ENCODE measurements at places on chromosomes 4 and X.

DNA sequence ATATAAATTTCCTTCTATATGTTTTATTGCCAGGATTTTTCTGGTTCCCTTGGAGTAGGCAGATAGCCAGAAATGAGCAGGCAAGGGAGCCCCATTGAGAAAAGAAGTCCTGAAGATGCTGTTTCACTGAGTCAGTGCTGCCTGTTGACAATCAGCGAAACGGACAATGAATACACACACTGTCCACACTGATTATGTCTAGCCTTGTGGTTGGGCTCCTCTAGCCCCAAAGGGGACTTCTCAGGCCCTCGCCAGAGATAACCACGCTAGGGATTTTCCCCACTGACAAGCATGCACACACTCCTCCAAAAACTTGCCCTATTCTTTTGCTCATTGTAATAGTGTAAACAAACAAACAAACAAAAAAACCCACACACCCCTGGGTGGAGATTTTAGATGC is 369.3 kb downstream of the DMD start:
- DNase-seq: no peak

- no peak for DNase-seq
Measured at GRCh38 chr4:12993923-12994322, 490.2 kb downstream of the RAB28 start.

DNA sequence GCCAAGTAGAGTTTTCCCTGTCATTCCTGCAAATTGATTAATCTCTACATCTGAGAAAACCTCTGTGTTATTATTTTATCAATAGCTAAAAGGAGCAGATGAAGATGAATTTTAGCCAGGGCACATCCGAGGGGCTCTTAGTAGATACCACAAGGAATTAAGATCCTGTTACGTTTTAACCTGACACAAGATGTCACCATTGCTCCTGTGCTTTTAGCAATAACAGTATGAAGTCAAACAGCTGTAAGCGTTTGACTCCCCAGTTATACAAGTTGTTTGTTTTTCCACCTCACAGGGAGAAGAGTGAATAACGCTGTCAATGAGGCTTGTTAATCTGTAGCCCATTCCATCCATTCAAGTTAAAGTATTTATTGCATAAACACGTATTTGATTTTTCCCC is 76.0 kb upstream of the AP1S2 start:
- DNase-seq: no peak

DNA sequence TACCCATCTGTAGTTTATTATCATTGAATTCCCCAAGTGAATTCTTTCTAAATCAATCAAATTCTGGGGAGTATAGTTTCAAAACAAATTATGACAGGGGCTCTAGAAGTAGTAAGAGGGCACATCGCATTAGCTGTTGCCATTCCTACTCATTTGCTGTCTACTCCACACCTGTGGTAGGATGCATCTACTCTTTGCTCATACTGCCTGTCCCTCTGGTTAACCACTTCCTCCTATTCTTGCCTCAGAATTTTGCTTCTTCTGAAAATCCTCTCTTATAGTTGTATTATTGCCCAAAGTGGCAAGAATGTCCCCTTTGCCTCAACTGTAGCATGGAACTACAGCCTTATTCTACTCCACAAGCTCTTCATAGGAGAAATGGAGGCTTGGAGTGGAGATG is 12.7 kb upstream of the DGKK start:
- DNase-seq: no peak

GRCh38 chr4:56130606-56131155 is 181.9 kb downstream of the CEP135 start:
- no peak for DNase-seq

- DNase-seq: no peak
Measured at GRCh38 chr4:79325864-79326328, at the start of gene NAA11. Gene NAA11 (minus strand): TSS chr4:79326061. CDS start chr4:79325877, 184 bp downstream.

DNA sequence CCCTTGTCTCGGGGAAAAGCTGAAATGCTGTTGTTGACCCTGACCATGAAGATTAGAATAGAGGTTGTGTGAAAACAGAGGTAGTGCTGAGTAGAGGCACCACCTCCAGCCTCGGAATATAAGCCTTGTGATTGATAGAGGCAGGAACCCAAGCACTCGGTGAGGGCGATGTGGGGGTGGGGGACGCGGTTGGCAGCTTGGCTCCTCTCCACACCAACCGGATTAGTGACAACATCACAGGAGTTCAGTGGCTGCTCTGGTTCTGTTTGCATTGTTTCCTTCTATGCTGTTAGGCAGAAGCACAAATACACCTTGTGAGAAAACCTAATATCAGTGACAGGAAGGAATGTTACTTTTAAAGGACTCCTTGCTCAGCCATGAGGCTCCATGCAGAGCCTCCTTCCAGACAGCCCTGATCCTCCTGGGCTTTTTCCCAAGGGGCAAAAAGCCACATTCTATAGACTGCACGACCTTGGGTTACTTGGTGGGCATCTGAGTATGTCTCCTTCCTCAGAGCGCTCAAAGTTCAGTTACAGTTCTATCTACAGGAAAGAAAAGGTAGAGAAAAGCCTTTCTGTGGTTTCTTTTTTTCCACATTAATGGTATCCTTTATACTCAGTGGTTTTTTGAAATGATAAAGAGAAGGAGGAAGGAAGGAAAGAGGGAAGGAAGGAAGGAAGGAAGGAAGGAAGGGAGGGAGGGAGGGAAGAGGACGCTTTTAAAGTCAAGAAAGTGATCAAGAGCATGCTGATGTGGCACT is 150.4 kb upstream of the NOCT start:
- DNase-seq: no peak

- no peak for DNase-seq
Measured at GRCh38 chr4:155548173-155548572, 118.5 kb upstream of the GUCY1A1 start.

- no peak for DNase-seq
Measured at GRCh38 chr4:89720981-89721380, 116.0 kb downstream of the SNCA start.

- DNase-seq: no peak
Measured at GRCh38 chrX:19702856-19703255, 184.5 kb downstream of the SH3KBP1 start.

GRCh38 chrX:100895365-100896075 is 21.4 kb upstream of the NOX1 start:
- no peak for DNase-seq

GRCh38 chr4:36064117-36064516 is 180.2 kb downstream of the ARAP2 start:
- no peak for DNase-seq

- DNase-seq: no peak
Measured at GRCh38 chr4:1814453-1814852, 21.4 kb downstream of the FGFR3 start.

GRCh38 chrX:118528071-118528737 is 32.6 kb downstream of the DOCK11 start:
- DNase-seq: no peak

DNA sequence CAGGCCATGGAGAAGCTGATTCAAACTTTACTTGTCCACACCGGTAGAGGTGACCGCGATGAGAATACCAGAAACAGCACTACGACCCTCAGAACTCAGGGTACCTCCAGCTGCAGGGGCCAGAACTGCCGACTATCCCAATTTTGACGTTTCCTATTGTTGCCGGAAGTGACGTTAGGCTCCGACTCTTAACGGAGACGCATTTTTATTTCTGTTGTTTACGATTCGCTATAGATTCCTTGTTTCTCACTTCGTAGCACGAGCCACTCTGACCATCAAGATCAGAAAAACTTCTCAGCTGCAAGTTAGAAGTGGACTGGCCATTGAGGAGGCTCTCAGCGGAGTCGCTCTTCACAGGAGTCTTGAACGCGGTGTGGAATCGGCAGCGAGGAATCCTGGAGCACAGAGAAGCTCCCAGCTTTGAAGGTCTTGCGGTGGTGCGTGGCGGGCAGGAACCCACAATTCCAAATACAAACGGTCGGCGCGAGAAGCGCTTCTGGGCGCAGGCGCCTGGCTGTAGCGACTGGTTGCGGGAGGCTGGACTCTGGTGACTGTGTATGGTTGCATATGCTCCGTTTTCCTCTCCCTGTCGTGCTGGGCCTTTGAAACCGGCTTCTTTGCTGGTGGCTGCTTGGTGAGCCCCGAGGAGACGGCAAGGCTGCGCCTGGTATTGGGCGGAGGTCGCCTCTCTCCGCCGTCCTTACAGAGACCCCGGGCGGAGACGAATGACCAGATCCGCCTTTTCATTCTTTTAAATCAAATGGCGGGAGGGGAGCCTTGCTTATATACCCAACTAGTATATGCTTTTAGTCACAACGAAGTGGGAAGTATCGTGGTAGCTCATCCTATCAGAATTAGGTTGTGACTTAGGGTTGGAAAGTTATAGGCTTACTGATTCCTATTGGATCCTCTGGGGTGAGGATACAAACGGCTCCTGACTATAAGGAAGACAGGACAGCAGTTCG is at the start of the genes CEP44 and FBXO8:
TSS of gene CEP44 (plus strand) at position 405 of the 965 bp plus-strand sequence. CDS start 15,211 bp downstream, outside the sequence.
TSS of gene FBXO8 (minus strand) at position 161 of the 965 bp plus-strand sequence. CDS start 20,575 bp downstream, outside the sequence.
- DNase-seq: peak; percentile 75

DNA sequence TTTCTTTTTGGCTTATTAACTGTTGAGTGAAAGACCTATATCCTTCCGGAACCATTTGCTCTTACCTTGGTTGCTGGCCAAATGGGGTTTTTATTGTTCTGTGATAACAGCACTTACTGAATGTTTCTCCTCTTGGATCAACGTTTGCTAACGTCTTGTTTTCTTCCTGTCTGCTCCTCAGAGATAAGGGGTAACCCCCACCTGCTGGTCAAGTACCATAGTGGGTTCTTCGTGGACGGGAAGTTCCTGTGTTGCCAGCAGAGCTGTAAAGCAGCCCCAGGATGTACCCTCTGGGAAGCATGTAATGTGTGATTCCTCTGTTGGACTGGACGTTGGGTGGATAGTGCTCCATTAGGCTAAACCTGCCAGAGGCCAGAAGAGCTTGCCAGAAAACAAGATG is 15.3 kb downstream of the BMX start:
- DNase-seq: no peak

DNA sequence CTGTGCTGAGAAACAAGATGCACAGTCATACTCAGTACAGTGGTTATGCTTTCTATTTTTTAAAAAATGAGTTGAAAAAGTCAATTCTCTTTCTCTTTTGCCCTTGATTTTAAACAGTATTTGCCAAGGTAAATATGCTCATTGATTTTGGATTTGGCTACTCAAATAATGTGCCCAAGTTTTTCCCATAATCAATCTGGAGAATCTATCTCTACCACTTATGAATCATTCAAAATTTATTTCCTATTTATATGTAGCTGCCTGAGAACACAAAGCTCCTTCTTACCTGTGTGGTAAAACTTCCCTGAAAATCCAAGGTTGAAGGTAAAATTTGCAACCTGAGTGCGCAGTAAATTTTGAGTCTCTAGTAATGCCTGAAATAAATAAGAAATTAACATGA is 136.5 kb downstream of the NDST4 start:
- no peak for DNase-seq

- DNase-seq: no peak
Measured at GRCh38 chr4:169604131-169604900, 8.1 kb downstream of the NEK1 start.

- no peak for DNase-seq
Measured at GRCh38 chr4:107060388-107060787, 24.3 kb upstream of the DKK2 start.

- no peak for DNase-seq
Measured at GRCh38 chr4:73735231-73735630, 5.1 kb upstream of the CXCL8 start.

GRCh38 chrX:17549107-17549651 is 174.2 kb downstream of the NHS start:
- no peak for DNase-seq

- no peak for DNase-seq
Measured at GRCh38 chrX:20712811-20713210, 446.1 kb upstream of the RPS6KA3 start.

DNA sequence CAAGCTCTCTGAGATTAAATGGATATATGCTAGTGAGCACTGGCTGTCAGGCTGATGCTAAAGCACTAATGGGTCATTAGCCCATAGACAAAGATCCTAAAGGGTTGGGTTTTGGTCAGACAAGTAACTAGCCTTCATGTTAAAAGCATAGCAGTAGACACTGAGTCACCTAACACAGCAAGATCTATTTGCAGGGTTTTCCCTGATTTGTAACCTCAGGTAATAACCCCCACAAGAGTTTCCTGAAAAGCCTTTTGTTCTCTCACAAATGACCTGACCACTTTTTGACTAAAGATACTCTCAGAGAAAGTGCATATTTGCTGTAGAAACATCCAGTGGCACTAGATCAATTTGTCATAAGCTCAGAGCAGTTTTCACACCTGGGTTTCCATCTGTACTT is 251.1 kb upstream of the TEX13A start:
- no peak for DNase-seq

DNA sequence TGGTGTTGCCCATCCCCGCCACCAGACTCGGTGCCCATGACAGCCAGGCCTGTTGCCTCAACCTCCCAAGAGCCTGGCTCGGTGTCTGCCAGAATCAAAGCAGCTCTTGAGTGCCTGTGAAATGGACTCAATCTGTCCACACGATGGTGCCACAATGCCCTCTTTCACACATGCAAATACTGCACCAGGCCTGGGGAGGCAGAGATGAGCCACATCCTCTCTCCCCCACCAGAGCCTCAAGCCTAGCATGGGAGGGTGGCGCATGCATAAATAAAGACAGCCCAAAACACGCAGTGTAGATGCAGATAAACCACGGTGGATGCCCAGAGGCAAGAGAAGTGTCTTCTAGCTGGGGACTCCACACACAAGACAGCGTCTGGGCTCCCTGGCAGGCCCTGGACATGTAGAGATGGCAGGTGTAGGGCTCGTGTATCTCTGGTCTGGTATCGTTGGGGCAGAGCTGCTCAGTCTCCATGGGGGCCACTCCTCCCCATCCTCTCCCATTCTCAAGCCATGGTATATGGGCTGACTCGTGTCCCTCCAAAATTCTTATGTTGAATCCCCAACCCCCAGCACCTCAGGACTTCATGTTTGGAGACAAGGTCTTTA is 65.6 kb downstream of the JAKMIP1 start:
- peak; percentile 24 for DNase-seq

- DNase-seq: no peak
Measured at GRCh38 chr4:100582146-100582545, 64.3 kb upstream of the EMCN start.

GRCh38 chr4:150546286-150546685 is 35.7 kb upstream of the MAB21L2 start:
- DNase-seq: no peak
